ENCODE measurements at places on chromosomes 3 and 15. TPM values are rescaled to one million over a fixed set of nuclear protein-coding genes. Genes with fewer than 3 reads are reported as not detected.

DNA sequence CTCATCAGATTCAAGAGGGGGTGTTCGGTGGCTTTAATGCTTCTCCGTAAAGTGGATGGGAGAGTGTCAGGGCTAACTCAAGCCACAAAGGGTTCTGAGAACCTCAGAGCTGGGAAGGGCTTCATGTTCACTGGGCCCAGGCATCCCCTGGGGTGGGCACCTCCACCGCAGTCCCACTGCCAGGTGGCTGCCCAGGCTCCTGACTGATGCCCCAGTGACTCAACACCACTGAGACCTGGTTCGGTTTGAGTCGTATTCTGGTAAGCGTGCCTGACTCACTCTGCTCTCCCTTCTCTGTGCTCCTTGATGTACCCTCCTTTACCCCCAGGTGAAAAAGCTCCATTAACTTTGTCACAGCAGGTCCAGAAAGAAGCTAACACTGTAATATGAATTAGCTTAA, 304.6 kb downstream of the RPLP1 start:
- peaks cover 19% of the 10 kb centered on the region for H3K27me3 ChIP-seq
- H3K4me3 ChIP-seq, result no peak overlapping the region
- peak; percentile 62 for DNase-seq
- peak overlapping the region; percentile 34 for H3K27ac ChIP-seq

DNA sequence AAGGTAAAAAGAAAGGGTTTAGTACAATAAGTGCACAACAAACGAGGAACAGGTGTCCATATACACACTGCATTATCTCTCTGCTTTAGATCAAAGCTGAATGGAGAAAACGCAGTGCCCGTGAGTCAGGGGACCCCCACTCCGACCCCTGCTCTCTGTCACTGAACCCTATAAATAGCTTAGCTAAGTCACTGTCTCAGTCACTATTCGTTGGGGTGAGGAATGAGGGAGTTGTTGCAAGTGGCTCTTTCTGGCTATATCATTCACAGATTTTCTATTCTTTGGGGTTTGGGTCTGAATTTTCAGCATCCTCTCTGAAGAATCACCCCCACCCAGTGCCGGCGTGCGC, 458 bp upstream of the STAC start:
- no peak overlapping the region for H3K27ac ChIP-seq
- H3K27me3 ChIP-seq, result peaks cover 41% of the 10 kb centered on the region
- no peak overlapping the region for H3K4me3 ChIP-seq
- no peaks in the 10 kb centered on the region for H3K36me3 ChIP-seq
- DNase-seq, result no peak

DNA sequence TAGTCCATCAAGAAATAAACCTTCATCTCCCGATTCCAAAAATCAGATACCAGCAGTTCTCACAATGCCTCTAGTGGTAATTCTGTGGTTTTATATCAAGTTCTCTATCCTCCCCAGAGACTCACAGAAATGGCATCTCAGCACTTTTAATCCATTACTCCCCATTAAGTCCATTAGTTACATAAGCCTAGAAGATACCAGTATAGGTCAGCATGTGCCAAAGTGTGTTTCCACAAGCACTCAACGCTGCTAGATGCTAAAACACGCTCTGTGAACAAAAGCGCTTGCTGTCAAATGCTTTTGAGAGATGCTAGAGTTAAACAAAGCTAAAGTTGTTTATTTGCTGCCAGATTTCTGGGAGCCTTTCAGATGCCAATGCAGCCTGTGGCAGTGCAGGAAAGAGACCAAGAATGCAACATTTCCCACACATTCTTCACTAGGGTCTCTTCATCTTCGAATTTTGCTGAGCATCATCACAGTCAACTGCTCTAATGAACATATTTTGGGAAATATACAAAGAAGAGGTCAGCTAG, 918.8 kb upstream of the CFAP20DC start:
- H3K4me3 ChIP-seq, result no peak overlapping the region
- no peaks in the 10 kb centered on the region for H3K4me1 ChIP-seq
- H3K27ac ChIP-seq, result no peak overlapping the region
- no peaks in the 10 kb centered on the region for H3K27me3 ChIP-seq
- DNase-seq, result no peak

GABRA5 gene
- total RNA-seq, result not detected

TPM1 gene
- total RNA-seq, result 5.5 TPM

GRCh38 chr15:46576646-46577395, 942.0 kb downstream of the SQOR start:
- no peaks in the 10 kb centered on the region for H3K4me1 ChIP-seq
- DNase-seq, result no peak
- no peak overlapping the region for H3K27ac ChIP-seq
- no peak overlapping the region for H3K4me3 ChIP-seq

DNA sequence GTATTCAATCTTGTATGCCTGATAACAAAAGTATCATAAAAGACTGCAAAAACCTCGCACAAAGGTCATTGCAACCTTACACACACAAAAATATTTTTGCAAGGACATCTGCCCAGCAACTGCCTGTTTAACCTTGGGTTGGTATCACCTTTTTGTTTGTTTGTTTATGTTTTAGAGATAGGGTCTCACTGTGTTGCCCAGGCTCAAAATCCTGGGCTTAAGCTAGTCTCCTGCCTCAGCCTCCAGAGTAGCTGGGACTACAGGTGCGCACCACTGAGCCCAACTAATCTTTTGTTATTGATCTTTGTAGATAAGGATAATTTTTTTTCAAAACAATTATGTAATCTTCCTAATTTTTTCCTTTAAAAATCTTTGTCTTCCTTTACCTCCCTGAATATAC, 54.2 kb downstream of the SPTSSB start:
- no peak for DNase-seq
- H3K36me3 ChIP-seq, result peaks cover 6% of the 10 kb centered on the region

DNA sequence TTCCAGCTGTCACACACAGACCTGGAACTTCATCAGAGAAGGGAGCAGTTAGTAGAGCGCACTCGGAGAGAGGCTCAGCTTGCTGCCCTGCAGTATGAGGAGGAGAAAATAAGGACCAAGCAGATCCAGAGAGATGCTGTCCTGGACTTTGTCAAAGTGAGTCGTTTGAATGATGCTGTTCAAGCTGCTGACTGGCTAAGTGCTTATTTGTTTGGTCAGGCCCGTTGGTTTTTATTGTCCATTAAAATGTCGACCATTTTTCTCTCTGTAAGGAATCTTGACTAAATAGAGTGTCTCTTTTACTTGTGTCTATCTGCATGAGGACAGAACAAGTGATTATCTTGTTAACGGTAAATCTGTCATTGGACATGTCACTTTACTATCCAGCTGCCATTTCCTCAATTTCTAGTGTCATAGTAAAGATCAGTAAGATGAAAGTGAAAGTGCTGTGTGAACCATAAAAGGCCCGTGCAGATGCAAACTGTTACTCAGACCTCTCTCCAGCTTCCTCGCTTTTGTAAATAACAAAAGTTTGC, 56.9 kb downstream of the LRCH3 start:
- H3K27ac ChIP-seq, result peak overlapping the region; percentile 93
- H3K4me1 ChIP-seq, result peaks cover 21% of the 10 kb centered on the region
- peak overlapping the region; percentile 67 for H3K4me3 ChIP-seq
- H3K27me3 ChIP-seq, result no peaks in the 10 kb centered on the region
- H3K36me3 ChIP-seq, result peaks cover 66% of the 10 kb centered on the region

- no peak overlapping the region for H3K4me3 ChIP-seq
- H3K4me1 ChIP-seq, result no peaks in the 10 kb centered on the region
- no peak overlapping the region for H3K27ac ChIP-seq
- no peak for DNase-seq
- H3K27me3 ChIP-seq, result peaks cover 8% of the 10 kb centered on the region
These were observed 44.7 kb downstream of the RARB start for GRCh38 chr3:25472731-25473130.

DNA sequence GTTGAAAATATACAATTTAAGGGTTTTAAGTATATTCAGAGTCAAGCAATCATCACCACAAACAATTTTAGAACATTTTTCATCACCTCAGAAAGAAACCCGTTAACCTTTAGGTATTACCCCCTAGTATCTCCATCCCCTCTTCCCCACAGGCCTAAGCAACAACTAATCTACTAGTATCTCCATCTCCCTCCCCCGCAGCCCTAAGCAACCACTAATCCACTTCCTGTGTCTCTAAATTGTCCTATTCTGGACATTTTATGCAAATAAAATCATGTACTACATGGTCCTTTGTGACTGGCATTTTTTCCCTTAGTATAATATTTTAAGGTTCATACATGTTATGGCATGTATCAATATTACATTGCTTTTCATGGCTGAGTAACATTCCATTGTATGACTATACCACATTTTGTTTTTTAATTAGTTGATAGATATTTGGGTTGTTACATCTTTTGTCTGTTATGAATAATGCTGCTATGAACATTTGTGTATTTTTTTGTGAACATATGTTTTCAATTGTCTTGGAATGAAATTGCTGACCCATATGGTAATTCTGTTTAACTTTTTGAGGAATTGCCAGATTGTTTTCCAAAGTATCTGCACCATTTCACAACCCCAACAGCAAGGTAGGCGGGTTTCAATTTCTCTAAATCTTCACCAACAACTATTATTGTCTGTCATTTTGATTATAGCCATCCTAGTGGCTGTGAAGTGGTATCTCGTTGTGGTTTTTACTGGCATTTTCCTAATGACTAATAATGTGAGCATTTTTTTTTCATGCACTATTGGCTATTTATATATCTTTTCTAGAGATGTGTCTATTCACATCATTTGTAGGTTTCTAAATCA, 215.6 kb upstream of the CD96 start:
- no peak overlapping the region for H3K27ac ChIP-seq
- H3K4me1 ChIP-seq, result peaks cover 31% of the 10 kb centered on the region
- peak; percentile 58 for DNase-seq
- H3K36me3 ChIP-seq, result peaks cover 15% of the 10 kb centered on the region

CFAP92 gene
- total RNA-seq, result 0.12 TPM
